ENCODE measurements at places on chromosomes 12 and 14.

DNA sequence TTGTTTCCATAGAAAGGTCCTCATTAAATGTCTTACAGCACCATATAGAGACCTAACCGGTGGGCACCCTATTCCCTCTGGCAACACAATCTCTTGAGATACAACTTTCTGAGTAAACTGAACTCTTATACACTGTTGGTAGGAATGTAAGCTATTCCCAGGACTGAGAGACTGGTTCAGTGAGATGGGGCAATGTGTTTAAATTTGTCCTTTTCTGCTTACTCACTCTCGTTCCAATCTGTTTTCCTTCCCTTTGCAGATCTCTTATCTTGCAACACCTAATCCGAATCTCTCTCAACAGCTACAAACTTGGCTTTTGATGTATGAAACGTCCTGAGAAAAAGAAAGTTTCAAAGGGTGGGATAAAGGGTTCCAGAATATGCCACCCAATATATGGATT lies 26.1 kb upstream of the ETV6 start:
- no peak for DNase-seq

DNA sequence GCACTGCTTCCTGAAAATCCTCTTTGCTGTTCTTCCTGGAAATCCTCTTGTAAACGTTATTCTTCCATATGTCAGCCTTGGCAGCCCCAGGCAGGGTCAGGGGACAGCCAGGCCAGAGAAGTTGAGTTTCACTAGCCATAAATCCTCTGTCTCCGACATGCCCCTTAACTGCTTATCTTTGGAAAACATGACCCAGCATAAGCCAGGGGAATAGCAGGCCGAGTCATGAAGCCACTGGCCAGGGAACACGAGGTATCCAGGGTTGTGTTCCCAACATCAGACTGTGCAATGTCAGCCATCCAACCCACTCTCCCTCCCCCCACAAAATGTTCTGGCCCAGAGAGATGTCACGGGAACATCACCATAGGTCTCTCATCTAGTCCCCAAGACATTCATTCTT lies 453.9 kb downstream of the MED13L start:
- DNase-seq, result no peak

GRCh38 chr12:1019283-1019682 lies 28.3 kb downstream of the ERC1 start:
- no peak for DNase-seq

DNA sequence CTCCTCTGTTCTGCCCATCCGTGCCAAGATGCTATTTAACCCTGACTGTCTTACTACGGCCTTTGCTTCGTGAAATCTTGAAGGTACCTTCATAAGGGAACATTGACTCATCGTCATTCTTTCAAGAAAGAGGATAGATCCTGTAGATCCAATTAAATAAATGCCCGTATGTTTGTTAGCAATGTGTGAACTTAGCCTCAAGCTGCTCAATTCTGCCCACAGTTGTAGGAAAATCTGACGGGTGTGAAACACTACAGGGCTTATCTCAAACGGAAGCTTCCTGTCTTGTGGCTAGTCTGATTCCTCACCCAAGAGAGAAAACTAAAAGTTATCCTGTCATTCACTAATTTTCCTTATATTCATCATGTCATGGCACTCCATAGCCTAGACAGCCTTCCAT lies 168.0 kb upstream of the TBX3 start:
- no peak for DNase-seq

- no peak for DNase-seq
These were observed 240.5 kb upstream of the DAAM1 start for GRCh38 chr14:58947814-58948445.

- DNase-seq, result no peak
These were observed 18.1 kb upstream of the CAND1 start for GRCh38 chr12:67251012-67251411.

- DNase-seq, result no peak
These were observed 523.0 kb upstream of the FOXG1 start for GRCh38 chr14:28243600-28243999.

GRCh38 chr12:64186789-64187188 lies 35.3 kb downstream of the KICS2 start:
- no peak for DNase-seq

DNA sequence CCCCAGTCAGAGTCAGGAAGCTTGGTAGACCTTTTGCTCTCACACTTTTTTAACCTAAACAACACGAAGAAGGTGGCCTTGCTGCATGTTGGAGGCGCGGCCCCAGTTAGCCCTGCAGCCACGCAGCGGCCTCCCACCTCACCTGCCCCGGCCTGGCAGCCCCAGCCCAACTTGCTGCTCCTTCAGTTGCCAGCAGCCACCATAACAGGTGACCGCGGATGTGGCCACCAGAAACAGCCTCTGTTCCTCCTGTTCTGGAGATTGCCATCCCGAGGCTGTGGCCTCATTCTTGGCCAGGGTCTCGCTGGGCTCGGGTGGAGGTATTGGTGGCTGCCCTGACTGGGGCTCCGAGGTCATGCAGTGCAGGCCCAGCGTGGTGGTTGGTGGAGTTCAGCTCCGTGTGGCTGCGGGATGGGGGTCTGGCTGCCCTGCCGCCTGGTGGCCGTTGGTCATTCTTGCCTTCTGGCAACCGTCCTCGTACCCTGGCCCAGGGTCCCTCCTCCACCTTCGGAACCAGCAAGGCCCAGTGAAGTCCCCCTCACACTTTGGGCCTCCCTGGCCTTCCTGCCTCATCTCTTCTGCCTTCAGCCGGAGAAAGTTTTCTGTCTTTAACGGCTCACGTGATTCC lies 20.7 kb upstream of the TEX22 start:
- no peak for DNase-seq

DNA sequence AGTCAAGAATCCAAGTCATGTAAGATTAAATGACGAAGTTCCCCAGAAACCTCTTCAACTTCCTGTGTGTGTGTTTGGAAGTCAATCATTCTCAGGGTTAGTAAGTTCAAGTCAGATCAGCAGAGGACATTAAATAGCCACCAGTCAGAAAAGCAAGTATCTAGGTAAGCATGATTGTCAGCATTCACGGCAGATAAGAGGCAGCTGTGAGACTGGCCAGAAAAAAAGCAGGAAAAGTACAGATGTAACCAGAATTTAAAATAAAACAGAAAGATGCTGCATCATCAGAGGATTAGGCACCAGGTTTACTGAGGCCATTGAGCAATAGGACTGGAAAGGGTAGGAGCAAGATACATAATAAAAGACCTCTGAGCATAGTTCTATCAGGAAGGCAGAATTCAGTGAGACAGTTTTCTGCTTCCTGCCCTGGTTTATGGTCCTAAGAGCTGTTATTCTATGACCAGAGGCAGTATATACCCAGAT lies 606.9 kb downstream of the FSCB start:
- DNase-seq, result no peak

- DNase-seq, result peak; percentile 28
These were observed 1.0 kb upstream of the DUSP6 start for GRCh38 chr12:89353188-89353822.

GRCh38 chr12:15225136-15225862 lies 4.1 kb upstream of the RERG start:
- no peak for DNase-seq

GRCh38 chr14:104676694-104677511 lies 12.5 kb upstream of the INF2 start:
- no peak for DNase-seq

DNA sequence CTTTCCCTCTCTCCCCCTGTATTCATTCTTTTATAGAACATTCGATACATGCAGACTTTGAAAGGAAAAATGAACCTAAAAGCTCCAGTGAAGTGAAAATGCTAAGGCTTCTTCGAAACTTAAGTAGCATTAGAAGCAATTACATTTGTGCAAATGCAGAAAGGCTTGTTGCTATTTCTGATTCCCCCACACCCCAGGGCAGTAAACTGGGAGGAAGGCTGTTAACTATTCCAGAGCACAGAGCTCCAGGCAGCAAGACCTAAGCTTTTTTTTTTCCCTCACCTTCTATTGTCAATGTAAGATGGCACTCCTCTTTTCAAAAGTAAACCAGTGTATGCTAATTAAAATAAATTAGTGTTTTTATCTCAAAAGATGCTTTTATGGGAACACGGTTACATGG lies 448.9 kb upstream of the TBX3 start:
- no peak for DNase-seq

GRCh38 chr14:87306409-87307168 lies 686.4 kb downstream of the GALC start:
- no peak for DNase-seq

- no peak for DNase-seq
These were observed 158.3 kb downstream of the ADGRD1 start for GRCh38 chr12:131112021-131112420.

DNA sequence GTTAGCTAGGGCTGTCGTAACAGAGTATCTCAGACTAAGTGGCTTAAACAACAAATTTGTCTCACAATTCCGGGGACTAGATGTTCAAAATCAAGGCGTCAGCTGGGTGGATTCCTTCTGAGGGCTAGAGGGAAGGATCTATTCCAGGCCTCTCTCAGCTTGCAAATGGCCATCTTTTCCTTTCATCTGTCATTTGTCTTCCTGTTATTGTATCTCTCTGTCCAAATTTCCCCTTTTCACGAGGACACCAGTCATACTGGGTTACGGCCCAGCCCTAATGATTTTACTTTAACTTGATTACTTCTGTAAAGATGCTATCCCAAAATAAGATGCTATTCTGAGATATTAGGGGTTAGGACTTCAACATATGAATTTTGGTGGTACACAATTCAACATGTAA lies 119.0 kb upstream of the CPSF6 start:
- DNase-seq, result no peak

- no peak for DNase-seq
These were observed 207.1 kb downstream of the PIK3C2G start for GRCh38 chr12:18468246-18469075.

- DNase-seq, result no peak
These were observed 847 bp downstream of the CCDC59 start for GRCh38 chr12:82357340-82357739.

- DNase-seq, result no peak
These were observed 126.9 kb upstream of the KRAS start for GRCh38 chr12:25377469-25378177.

GRCh38 chr14:68899033-68899603 lies 80.0 kb downstream of the ACTN1 start:
- peak; percentile 23 for DNase-seq

DNA sequence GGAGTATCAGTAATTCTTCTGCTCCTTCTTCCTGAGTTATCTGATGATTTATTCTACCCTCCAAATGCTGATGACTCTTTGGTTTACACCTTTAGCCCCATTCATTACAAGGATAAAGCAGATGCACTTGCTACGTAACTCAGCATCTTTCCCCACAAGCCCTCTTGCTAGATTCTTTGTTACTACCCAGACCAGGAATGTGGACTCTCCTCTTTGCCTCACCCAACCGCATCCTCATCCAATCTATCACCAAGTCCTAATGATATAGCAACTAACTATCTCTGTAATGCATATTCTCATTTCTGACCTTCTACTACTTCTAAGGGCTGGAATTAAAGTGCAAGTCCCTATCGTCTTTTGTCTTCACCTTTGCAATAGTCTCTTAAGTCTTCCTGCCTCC lies 9.2 kb downstream of the KRT1 start:
- no peak for DNase-seq

- DNase-seq, result no peak
These were observed 42.2 kb downstream of the KNTC1 start for GRCh38 chr12:122569288-122569687.

- DNase-seq, result no peak
These were observed 79.5 kb upstream of the CCDC198 start for GRCh38 chr14:57573173-57573572.

DNA sequence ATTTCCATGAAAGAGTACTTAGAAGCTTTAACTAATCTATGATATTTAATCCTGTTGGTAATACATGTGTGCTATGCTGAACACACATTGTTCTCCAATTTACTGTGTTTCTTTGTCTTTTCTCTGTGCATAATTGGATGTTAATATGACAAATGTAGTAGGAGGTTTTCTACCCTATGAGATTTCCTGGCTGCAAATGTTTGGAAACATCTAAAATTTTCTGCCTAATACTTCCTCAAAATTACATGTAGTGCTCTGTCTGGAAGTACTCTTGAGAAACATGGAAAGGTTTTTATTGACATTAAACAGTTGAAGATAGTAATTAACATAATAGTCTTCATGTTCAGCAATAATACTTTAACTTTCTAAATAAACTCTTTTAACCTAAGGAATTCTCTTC lies 213.0 kb downstream of the KITLG start:
- DNase-seq, result no peak

DNA sequence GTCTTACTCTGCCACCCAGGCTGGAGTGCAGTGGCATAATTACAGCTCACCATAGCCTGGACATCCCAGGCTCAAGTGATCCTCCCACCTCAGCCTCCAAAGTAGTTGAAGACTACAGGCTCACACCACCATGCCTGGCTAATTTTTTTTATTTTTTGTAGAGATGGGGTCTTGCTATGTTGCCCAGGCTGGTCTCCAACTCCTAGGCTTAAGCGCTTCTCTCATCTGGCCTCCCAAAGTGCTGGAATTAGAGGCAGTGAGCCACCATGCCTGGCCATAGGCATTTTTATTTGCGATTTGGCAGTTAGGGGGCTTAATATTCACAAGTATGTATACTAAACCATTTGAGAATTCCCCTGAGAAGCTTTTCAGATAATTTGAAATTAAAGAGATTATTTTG lies 19.1 kb downstream of the PNMA1 start:
- DNase-seq, result no peak

DNA sequence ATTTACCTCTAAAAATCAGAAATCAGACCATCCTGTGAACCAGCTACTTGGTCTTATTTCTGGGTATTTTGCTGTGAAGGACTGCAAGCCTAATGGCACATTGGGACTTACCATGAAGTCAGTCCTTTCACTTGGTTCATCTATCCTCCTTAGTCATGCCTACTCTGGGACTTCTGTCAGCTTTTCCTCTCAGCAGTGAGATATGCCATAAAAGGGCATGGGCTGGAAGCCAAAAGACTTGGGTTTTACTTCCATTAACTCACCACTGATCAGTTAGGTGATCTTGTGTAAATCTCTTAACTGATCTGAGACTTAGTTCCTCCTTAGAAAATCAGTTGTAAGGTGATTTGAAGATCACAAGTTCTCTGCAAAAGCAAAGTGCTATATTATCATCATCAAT lies 116.5 kb downstream of the PAH start:
- no peak for DNase-seq

DNA sequence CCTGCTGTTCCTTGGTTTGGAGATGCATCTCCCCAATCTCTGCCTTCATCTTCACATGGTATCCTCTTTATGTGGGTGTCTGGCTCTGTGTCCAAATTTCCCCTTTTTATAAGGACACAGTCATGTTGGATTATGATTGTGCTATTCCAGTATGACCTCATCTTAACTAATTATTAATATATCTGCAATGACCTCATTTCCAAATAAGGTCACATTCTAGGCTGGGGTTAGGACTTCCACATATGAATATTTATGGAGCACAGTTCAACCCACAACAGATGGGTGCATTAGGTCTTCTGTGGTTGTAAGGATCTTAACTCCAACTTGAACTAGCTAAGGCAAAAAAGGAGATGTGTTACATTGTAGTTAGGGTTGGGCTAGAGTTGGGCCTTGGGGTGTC lies 69.4 kb downstream of the ADCK1 start:
- DNase-seq, result no peak
